Foreskin melanocyte (primary cell): ENCODE measurements at places on chromosomes 16 and 17.

DNA sequence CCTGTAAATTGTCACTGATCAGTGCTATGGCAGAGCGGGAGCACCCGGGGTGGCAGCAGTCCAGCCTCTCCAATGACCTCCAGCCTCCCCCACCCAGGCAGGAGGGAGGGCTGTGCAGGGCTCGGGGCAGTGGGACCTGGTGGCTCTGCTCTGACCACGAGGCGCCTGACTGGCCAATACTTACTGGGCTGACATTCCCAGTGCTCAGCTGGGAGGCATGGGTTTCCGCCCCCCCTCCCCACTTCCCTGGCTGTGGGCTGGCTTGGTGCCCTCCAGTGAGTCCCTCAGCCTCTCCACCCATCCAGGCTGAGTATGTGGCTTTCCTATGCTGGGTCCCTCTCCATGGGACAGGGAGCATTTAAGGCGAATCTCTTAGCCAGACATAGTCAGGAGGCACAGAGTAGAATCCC is 2.7 kb downstream of the SOCS3 start:
- peak; percentile 36 for DNase-seq

DNA sequence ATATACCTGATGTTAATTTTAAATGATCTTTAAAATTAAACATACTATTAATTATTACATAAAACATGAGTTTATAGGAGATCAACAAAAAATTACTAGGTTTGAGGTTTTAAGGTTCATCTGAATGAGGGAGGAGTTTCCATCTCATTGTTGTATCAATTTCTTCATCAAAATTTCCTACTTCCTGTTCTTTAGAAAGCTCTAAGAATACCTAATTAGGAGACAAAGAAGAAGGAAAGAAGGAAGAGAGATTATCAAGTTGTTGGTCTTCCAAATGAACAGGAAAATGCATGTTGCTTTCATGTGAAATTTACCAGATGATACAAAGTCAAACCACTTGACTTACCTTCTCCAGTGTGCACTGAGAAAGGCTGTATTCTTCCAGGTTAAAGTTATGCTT is 18.1 kb upstream of the ABCA9 start:
- no peak for DNase-seq

DNA sequence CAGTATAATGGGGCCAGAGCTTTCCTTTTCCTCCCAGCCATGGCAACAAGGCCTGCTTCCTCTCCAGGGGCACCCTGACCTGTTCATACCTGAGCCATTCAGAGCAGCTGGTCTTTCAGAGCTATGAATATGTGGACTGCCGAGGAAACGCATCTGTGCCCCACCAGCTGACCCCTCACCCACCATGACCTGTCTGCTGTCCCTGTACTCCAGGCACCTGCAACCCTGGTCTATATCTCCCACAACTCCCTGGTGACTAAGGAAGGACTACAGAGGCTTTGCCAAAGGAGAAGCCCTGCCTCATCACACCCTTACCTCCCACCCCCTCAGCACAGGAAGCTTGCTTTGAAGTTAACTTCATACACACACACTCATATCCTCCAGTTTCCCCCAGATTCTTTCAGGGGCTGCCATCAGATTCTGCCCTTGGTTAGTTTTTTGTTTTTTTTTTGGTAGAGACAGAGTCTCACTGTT is 6.0 kb downstream of the TMEM106A start:
- DNase-seq = no peak

DNA sequence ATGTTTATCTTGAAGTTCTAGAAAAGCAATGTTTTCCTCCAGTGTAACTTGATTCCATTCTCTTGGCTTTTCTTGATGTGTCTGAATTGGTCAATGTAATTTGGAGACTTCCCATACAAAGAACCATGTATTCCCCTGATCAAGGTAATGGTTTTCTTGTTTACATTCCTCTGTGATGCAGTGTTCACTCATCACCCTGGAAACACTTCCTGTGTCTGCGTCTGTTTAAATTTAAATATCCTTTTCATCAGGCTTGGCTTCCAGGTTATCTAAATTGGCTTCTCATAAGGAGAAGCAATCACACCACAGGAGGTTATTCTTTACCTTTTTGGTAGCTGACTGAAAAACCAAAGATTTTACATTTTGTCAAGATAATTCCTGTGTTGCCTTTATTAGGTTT is 237.3 kb upstream of the WSCD1 start:
- no peak for DNase-seq

DNA sequence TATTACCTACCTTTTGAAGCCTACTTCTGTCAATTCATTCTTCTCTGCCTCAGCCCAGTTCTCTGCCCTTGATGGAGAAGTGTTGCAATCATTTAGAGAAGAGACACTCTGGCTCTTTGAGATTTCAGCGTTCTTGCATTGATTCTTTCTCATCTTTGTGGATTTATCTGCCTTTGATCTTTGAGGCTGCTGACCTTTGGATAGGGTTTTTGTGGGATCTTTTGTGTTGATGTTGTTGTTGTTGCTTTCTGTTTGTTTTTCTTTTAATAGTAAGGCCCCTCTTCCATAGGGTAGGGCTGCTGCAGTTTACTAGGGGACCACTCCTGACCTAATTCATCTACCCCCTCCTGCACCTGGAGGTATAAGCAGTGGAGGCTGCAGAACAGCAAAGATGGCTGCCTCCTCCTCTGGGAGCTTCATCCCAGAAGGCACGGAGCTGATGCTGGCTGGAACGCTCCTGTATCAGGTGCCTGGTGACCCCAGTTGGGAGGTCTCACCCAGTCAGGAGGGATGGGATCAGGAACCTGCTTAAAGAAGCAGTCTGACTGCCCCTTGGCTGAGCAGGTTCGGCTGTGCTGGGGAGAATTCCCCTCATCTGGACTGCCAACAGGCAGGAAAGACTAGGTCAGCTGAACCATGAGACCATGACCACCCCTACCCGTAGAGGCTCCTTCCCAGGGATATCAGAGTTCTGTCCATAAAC is 28.0 kb downstream of the NFATC3 start:
- no peak for DNase-seq

- no peak for DNase-seq
Measured at GRCh38 chr17:40901981-40902474, 17.0 kb upstream of the KRT20 start.

DNA sequence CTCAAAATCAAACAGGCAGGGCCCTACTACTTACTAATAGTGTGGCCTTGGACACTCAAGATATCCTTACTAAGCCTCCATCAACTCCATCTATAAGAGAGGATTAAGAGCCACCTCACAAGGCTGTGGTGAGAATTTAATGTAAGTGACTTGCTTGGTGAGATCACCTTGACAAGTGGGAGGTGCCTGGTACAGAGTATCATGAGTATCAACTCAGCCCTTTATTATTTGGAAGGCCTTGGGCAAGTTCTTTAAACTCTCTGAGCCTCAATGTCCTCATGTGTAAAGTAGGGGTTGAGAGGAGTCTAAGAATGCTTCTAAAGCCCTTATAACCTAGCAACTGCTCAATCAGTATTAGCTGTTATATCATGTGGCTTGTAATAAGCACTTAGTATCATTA is 15.0 kb downstream of the THUMPD1 start:
- DNase-seq = no peak

DNA sequence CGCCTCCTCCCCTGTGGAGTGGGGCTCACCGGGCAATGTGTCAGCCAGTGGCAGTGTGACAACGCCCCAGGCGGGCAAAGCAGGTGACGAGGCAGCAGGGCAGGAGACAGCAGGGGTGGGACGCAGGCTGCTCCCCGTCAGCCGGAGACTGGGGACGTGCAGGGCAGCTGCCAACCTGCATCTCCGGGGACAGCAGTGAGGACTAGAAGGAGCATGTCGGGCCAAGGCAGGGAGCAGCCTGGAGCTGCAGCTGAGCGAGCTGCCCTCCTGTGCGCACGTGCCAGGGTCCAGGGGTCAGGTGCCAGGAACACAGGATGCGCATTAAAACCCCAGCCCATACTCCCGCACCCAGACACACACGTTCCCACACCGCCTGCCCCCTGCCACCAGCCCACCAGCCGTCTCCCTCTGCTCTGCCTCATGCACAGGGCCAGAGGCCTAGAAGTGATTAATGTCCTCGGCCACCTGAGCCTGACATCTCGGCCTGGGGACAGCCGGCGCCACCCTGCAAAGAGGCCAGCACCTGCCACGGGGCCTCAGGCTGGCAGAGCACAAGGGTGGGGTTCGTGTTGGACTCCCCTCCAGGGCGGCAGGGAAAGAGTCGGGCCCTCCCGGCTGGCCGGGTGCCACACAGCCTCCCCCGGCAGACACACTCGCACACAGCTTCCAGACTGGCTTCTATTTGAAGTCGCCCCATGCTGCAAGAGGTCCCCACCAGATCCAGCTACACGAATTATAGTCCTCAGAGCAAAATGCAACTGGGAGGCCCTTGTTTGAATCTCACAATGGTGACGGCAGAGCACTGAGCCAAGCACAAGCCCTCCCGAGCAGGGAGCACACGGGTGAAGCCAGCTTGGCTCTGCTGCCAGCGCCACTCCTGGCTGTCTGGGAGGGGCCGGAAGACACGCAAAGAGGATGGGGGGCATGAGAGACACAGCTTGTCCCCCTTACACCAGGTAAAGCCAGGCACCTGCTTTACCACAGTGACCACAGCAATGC is 90.4 kb downstream of the RBFOX3 start:
- DNase-seq = no peak

- DNase-seq = peak; percentile 72
Measured at GRCh38 chr17:15298176-15298575, 33.0 kb upstream of the PMP22 start.

GRCh38 chr17:79557276-79558090 is 53.4 kb downstream of the RBFOX3 start:
- no peak for DNase-seq
